ENCODE measurements at places on chromosomes 6 and 20.

DNA sequence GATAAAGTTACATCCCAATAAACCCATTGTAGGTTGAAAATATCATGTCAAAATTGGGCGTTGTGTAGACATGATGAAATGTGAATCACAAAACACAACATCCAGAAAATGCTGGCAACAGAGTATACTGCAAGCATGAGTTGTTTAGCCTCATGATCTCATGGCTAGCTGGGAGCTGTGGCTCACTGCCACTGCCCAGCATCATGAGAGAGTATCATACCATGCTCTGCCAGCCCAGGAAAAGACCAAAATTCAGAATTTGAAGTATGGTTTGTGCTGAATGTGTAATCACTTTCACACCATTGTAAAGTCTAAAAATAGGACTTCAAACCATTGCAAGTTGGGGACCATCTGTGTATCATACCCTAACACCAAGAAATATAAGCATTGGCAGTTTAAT lies 45.2 kb upstream of the SMAP1 start:
- DNase-seq: no peak

DNA sequence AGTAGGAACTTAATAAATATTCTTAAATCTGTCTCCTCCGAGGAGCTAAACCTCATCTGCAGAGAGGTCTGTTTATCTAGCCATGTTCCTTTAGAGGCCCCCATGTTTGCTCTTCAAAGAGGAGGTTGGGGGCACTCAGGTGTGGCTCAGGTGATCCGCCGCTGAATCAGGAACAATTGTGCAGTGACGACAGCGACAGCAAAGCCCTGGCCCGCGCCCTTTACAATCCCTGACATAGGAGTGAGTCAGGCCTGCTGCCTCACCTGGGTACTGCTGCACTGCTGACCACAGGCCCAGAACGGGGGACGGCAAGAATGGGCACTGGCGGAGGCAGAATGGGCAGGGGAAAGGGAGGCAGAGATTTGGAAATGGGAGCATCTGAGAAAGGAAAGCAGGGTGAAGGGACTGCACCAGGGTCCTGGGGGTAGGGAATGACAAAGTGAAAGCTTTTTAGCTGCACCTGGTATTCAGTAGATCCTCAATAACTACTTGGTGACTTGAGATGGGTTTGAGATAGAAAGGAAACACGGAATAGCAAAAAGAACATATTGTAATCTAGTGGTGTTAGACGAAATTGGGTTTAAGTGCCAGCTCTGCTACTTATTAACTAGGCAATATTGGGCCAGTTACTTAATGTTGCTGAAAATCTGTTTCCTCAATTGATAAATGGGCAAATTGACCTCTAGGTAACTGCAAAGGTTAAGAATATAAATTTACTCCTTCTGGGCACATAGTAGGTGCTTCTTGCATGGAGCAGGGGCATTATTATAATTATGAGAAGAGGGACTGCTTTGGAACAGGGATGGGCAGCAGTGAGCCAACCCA lies 5.4 kb upstream of the IER3 start:
- no peak for DNase-seq

DNA sequence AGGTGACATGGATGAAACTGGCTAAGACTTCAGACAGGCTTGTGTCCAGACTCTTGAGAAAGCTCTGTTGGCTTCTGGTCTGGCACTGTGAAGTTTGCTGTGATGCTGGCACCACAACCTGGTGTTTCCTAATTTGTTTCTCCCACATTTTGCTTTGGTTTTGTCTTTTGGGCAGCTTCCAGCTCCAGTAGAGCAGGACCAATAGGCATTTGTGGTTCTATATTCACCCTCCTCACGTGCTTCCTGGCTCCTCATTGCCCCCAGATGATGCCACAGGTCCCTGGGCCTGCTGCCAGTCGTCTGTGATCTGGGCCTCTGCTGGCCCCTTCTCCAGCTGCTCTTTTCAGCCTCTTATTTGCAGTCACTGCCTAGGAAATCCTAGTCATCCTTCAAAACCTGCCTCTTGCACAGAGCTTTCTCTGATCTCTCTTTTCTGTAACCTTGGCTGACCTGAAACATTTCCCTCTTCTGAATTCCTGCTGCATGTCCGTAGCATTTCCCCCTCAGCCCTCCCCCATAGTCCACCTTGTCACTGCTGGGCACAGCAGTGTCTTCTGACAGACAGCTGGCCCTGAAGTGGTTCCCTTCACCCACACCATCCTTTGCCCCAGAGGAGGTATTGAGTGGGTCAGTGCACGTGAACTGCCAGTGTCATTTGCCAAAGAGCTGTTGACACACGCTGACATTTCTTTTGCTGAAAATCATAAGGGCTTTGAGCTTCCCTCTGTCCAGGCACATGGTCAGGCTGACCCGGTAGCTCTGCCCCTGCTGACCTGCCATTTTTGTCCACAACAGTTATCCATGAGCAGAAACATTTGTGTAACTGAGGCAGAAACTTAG lies 63.0 kb downstream of the PTPN1 start:
- DNase-seq: no peak

GRCh38 chr6:39530201-39530759 lies 194.9 kb downstream of the KIF6 start:
- DNase-seq: no peak

DNA sequence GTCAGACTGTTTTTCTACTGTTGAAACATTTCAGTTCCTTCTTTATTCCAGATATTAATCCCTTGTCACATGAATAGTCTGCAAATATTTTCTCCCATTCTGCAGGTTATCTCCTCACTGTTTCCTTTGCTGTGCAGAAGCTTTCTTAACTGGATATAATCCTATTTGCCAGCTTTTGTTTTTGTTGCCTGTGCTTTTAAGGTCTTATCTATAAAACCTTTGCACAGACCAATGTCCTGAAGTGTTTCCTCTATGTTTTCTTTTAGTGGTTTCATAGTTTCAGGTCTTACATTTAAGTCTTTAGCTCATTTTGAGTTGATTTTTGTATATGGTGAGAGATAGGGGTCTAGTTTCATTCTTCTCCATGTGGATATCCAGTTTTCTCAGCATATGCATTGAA lies 19.2 kb downstream of the NCOA6 start:
- DNase-seq: no peak

DNA sequence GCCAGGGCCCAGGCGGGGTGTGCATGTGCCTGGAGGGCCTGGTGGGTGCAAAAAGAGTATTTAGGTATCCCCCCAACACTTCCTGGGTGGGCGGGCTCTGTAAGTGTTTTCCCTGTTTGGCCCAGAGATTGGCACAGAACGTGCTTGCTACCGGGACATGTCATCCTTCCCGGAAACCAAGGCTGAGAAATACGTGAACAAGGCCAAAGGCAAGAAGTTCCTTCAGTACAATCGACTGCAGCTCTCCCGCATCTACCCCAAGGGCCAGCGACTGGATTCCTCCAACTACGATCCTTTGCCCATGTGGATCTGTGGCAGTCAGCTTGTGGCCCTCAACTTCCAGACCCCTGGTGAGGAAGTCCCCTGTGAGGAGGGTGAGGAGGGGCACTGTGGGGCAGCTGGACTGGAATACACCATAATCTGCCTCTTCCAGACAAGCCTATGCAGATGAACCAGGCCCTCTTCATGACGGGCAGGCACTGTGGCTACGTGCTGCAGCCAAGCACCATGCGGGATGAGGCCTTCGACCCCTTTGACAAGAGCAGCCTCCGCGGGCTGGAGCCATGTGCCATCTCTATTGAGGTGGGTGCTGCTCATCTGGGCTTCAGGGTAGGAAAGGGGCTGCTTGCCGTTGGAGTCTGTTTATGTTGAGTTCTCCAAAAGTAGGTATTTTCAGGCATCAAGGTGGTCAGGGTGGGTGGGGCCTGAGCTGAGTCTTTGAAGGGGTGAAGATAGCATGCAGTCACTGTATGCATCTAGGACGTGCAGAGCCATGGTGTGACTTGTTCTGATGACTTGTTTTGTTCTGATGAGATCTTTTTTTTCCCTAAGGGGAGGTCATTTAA lies 35.2 kb downstream of the PLCG1 start:
- no peak for DNase-seq

DNA sequence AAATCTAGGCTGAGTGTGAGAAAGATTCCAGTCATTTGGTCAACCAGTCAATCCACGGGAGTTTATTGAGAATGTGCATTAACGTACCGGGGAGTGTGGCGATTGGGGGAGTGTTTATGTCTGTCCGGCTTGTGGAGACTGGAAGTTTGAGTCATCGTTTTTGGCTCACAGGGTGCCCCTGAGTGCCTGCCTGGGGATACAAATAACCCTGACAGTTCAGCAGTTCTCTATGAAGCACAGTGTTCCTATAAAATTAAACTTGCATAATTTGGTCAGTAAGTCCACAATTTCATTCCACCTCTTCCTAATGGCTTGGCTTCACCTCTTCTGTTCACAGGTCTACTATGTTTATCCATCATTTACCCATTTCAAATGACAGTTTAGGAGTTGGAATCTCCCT lies 72.6 kb upstream of the PLEKHG1 start:
- no peak for DNase-seq

DNA sequence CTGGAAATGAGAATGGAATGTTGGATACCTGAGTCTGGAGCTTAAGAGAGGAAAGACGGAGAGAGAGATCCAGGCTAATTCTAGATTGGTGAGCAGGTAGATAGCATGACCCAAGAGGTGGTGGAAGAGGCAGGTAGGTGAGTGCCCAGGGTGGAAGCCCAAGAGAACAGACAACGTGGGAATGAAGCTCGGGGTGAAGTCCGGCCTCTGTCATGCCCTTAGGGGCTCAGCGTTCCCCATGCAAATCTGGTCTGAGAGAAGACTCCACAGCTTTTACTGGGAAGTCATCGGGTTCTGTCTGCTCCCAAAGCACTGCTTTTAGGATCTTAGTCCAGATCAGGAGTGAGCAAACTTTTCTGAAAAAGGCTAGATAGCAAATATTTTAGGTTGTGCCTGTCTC lies 3.6 kb downstream of the NELFCD start:
- DNase-seq: no peak

DNA sequence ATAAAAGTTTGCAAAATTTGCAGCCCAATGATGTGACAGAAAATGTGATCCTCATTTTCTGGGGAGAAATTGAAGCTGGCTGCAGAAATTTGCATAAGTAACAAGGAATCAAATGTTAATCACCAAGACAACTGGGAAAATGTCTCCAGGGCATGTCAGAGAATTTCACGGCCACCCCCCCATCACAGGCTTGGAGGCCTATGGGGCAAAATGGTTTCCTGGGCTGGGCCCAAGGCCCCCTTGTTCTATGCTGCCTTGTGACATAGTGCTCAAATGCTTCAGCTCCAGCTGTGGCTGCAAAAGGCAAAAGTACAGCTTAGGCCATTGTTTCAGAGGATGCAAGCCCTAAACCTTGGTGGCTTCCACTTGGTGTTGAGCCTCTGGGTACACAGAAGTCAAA lies 1202.6 kb downstream of the EPHA7 start:
- DNase-seq: no peak

GRCh38 chr20:58268936-58269619 lies 40.4 kb upstream of the RAB22A start:
- DNase-seq: no peak

GRCh38 chr6:722608-723007 lies 29.7 kb upstream of the EXOC2 start:
- DNase-seq: no peak

DNA sequence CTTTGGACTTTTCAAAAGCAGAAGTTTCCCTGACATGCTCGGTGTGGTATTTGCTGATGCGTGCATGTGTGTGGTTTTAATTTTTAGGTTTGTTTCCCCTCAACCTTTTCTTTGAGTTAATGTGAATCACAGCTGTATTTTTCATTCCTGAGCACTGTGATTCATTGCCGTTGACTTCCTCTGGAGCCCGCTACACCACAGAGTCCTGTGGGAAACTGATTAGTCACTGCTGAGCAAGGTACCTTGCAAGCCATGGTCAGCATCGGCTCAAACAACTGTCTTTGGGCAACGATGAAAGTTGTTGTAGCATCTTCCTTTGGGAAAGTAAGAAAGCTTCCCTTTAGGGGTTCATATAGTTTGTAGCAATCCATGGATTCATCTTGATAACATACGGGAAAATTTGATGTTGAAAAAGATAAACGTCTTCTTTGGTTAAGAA lies 57.5 kb downstream of the RIN2 start:
- DNase-seq: no peak

DNA sequence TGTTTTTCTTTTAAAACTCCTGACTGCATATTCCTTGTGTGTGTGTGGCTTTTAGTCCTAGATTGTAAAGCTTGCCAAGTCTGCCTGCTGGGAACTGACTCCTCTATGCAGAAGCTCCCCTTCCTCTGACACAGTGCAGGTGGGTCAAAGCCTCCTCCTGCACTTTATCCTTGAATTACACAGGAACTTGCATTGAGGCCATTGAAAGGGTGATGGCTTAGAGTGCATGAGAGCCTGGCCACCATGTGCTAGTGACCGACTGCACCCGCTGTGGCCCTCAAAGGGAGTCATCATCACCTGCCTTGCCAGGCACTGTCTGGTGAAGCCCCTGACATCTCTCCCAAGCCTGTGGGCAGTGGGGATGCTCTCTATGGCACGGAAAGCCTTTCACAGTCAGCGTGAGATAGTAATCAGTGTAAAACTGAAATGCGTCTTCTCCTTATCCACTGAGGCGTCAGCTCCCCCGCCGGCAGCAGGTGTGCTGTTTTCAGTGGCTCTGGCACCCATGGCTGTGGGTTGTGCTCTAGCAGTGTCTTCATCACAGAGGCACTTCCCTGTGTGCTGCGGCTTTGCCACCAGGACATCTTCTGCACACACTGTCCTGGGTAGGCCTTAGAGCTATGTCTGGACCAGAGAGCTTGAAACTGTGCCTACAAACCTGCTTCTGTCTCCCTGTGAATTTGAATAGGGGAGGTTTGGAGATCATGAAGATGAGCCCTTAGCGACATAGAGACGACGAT lies 87.9 kb downstream of the THBS2 start:
- DNase-seq: no peak

DNA sequence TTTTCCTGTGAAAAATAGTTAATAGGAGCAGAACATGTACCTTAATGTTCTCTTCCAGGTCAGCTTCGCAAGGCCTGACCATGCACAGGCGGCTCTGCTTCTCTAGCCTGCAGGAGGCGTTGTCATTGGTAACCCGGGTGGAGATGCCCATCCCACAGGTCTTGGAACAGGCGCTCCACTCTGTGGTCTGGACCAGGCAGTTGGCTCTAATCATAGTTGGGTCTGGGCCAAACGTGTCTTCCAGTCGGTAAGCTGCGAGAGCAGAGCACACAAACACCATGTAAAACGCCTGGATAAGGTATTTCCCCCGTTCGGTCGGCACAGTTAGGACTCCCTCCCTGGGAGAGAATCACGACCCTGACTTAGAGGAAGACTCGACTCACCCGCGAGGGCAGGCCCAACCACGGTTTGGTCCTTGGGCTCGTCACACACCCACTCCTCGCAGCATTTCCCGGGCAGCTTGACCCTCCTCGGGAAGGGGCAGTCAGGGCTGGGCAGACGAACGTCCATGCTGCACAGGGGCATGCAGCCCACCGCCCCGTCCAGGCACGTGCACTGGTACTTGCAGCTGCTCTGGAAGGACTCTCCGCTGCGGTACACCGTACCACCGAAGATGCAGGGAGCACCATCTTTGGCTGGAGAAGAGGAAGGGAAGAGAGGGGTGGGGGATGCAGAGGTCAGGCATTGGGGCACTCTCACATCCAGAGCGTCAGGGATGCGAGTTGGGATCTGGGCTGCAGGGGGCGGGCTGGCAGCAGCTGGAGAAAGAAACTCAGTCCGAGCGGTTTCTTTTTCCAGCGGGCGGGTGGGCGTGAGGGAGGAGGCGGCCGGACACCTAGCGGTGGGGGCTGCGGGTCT lies 1.0 kb downstream of the CCN2 start:
- no peak for DNase-seq
